ENCODE measurements at places on chromosomes 12 and 14. TPM values are rescaled to one million over a fixed set of nuclear protein-coding genes. Genes with fewer than 3 reads are reported as not detected.
A peak's percentile ranks its signal among the peaks of the same experiment; 100 is the strongest.

GRCh38 chr14:77310026-77310425 lies 10.7 kb downstream of the POMT2 start:
- peak; percentile 31 for DNase-seq

DNA sequence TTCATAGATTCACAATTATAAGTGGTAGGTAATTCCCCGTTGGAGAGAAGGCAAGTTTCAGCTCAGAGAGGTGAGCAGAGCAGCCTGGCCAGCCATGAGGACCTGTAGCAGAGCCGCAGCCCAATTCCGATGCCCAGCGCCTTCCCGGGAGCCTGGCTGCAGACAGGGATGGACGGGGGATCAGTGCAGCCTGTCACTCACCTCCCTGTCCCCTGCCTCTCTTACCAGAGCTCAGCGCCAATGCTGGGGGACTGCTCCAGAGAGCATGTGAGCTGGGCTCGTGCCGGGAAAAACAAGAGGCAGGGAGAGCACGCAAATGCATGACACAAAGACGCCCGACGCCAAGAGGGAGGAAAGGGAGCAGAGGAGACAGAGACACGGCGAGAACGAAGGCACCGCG lies 231.9 kb downstream of the BCL11B start:
- no peak for DNase-seq

GRCh38 chr14:90412058-90412457 lies 15.2 kb downstream of the CALM1 start:
- no peak for DNase-seq

GRCh38 chr12:131407221-131408035 lies 303.5 kb upstream of the SFSWAP start:
- DNase-seq: no peak

- DNase-seq: no peak
Measured at GRCh38 chr14:44449680-44450079, 57.4 kb downstream of the FSCB start.

- peak; percentile 80 for DNase-seq
Measured at GRCh38 chr14:53953002-53953827, 3.4 kb downstream of the BMP4 start.

DNA sequence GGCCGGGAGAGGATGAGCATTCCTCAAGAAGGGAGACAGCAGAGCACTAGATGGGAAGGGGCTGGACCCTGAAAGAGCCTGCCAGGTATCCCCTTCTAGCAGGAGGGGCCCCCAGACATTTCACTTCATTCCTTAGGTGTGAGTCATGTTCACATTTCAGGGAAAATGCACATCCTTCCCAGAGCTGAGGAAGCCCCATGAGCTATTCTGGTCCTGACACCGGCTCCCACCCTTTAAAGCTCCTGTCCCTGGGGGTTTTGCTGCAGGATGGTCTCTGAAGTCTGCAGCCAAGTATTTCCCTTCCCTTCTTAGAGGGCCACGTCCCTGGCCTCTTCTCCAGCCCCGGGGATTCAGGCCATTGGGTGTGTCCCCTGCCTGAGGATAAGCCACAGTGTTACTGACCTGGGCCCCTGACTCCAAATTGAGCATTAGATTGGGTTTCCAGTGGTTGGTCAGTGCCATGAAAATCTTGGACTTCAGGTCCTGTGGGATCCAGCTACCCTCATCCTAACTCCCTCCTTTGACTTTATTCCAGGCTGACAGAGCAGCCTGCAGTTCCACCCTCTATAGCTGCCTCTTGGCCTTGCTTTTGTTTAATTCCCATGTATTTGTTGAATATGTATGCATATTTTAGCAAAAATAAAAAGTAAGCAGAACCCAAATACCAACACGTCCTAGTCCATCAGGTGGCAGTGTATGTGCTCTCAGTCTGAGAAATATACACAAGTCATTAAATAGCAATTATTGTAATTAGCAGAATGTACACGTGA lies 267.1 kb downstream of the CACNA1C start:
- DNase-seq: no peak

- DNase-seq: no peak
Measured at GRCh38 chr12:101407049-101407435, 530 bp downstream of the ARL1 start.

GRCh38 chr12:116361414-116362223 lies 84.1 kb upstream of the MED13L start:
- no peak for DNase-seq

DNA sequence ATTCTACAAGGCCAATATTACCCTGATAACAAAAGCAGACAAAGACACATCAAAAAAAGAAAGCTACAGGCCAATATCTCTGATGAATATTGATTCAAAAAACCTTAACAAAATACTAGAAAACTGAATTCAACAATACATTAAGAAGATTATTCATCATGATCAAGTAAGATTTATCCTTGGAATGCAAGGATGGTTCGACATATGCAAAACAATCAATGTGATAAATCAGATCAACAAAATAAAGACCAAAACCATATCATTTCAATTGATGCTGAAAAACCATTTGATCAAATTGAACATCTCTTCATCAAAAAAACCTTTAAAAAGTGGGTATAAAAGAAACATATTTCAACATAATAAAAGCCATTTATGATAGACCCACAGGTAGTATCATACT lies 117.3 kb downstream of the CPNE8 start:
- DNase-seq: no peak

- no peak for DNase-seq
Measured at GRCh38 chr14:33933386-33933933, 17.4 kb downstream of the EGLN3 start.

DNA sequence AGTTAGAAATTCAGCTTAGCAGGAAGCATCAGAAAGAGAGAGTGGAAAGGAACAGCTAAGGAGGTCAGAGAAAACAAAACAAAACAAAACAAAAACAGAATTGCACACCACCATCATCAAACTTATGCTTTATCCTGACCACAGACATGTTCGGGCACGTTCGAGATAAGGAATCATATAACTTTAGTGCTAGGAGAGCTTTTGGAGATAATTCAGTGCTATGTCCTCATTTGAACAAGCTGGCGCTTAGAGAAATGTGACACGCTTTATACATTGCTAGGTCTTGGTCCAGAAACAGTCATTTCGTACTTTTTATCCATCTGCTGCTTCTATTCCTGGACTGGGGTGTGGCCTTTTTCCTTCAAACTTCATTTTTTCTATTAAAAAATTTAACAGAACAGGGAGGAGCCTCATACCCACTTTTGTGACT lies 213.1 kb downstream of the PTPRO start:
- DNase-seq: no peak

DNA sequence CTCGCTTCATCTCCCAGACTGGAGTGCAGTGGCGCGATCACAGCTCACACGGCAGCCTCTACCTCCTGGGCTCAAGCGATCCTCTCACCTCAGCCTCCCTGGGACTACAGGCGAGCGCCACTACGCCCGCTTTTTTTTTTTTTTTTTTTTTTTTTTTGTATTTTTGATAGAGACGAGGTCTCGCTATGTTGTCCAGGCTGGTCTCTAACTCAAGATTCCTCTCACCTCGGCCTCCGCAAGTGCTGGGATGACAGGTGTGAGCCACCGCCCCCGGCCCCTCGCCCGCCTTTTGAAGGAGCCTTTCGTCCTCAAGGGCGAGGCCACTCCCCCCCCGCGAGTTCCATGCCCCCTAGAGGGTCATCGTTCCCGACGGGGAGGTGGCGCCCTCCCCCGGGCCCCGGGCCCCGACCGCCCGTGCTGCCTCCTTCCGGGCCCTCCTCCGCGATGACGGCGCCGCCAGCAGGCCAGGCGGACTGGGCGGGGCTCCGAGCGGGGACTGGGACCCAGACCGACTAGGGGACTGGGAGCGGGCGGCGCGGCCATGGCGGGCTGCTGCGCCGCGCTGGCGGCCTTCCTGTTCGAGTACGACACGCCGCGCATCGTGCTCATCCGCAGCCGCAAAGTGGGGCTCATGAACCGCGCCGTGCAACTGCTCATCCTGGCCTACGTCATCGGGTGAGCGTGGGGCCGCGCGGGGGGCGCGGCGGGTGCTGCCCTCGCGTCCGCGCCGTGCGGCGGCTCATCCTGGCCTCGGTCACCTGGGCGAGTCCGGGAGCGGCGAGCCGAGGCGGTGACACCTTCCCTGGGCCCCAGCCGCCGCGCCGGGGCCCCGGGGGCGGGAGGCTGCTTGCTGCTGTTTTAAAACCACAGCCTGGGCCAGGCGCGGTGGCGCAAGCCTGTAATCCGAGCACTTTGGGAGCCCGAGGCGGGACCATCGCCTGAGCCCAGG lies at the start of gene P2RX4:
Gene P2RX4 (plus strand): TSS at position 506 of the 949 bp plus-strand sequence. CDS start 36 bp downstream, at position 542.
- peak; percentile 63 for DNase-seq

DNA sequence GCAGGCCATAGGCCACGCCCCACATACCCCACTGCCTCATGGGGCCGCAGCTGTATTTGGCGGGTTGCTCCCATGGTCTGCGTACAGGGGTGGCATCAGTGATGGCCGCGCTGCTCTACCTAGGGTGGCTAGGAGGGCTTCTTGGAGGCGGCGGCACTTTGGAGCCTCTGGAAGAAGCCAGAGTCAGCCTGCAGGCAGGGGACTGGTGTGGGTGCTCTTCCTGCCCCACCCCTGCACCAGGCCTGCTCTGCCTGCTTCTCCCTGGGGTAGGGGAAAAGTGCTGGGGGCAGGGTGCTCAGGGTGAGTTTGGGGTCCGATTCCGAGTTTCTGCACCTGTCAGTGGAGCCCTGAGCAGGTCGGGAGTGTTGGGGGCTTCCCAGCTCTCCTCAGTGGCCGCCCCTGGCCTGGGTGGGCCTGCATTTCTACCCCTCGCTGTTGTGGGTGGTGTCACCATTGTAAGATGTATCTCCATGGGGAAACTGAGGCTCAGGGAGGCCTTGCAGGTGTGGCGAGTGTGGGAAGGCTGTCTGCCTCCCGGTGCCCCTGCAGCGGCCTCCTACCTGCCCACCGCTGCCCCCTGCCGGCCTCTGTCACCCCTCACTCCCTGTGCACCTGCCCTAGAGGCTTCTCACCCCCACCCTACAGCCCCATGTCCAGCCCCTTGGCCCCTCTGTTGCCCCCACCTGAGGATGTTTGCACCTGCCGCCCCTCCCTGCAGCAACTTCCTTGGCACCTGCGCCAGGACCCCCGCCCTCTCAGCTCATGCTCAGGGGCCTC lies 5.5 kb downstream of the CEP170B start:
- no peak for DNase-seq

- DNase-seq: peak; percentile 18
Measured at GRCh38 chr14:69048456-69048855, 69.4 kb upstream of the ACTN1 start.

DNA sequence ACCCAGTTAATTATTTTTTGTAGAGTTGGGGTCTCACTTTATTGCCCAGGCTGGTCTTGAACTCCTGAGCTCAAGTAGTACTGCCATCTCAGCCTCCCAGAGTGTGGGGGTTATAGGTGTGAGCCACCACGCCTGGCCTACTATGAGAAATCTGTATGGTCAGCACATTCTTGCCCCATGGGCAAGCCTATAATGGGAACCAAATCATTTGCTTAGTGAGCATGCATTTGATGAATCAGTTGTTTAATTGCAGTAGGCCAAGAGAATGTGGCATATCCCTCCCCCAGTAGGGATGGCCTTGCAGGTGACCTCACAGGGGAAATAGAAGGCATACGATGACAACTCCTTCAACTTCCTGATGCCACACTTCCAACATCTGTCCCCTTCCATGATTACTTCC lies 122.7 kb downstream of the DIP2B start:
- no peak for DNase-seq

DNA sequence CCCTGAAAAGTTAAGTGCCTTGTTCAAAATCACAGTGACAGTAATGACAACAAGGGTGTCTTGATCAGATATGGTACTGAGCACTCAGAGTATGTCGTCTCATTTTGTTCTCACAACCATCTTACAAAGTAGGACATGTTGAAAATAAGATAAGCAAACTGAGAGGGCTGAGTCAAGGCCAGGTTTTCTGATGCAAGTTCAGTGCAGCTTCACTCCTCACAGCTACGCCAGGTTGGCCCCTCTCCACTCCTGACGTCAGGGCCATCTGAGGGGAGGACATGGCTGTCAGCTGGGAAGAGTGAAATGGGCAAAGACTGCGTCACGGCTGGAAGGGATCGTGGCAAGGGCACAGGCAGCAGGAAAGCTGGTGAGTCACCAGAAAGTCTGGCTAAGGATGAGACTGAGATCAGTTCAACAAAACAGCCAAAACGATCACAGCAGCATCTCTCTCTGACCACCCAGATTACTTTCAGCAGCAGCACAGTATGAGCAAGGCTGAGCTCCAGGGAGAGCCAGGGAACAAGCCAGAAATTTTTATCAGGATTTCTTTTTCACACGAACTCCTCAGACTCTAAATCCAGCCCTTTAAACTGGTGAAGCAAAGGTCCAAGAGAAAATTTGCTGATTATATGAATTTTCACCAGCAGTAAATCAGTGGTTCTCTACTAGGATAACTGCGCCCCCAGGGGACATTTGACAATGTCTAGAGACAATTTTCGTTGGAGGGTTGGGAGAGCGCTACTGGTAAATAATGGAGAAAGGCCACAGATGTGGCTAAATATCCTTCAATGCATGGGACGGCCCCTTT lies 297.9 kb upstream of the AMIGO2 start:
- DNase-seq: peak; percentile 99

DNA sequence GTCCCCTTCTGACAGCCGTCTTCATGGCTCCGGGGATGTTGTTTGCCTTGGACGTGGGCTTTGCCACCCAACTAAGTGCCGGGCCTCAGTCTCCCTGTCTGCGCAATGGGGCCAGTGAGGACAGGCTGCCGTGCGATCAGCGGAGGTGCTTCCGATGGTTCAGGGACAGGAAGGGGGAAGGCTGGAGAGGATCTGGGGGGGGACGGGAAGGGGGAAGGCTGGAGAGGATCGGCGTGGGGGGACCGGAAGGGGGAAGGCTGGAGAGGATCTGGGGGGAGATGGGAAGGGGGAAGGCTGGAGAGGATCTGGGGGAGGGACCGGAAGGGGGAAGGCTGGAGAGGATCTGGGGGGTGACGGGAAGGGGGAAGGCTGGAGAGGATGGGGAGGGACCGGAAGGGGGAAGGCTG lies 3.4 kb downstream of the MMP17 start:
- peak; percentile 92 for DNase-seq

GRCh38 chr14:24422694-24423601 lies 6.5 kb downstream of the CBLN3 start:
- no peak for DNase-seq

- DNase-seq: no peak
Measured at GRCh38 chr12:75959060-75959459, 72.5 kb downstream of the PHLDA1 start.

- no peak for DNase-seq
Measured at GRCh38 chr14:25518364-25518763, 468.4 kb upstream of the STXBP6 start.

GRCh38 chr14:23588884-23589598 lies 10.5 kb upstream of the JPH4 start:
- DNase-seq: peak; percentile 80

The CELA1 gene
- not detected for polyA plus RNA-seq

The FERMT2 gene
- 176 TPM for polyA plus RNA-seq

The ZBTB42 gene
- polyA plus RNA-seq: 1.1 TPM

The TFCP2 gene
- 23.0 TPM for polyA plus RNA-seq

The SLC22A17 gene
- polyA plus RNA-seq: 3.9 TPM

The TAS2R9 gene
- not detected for polyA plus RNA-seq

The PTHLH gene
- polyA plus RNA-seq: 1.1 TPM

The KCNC2 gene
- not detected for polyA plus RNA-seq

The KRT72 gene
- polyA plus RNA-seq: not detected

The IL26 gene
- 0.07 TPM for polyA plus RNA-seq

The LALBA gene
- not detected for polyA plus RNA-seq

The GPRC5A gene
- 46.8 TPM for polyA plus RNA-seq

The AQP6 gene
- polyA plus RNA-seq: not detected

The ITGB7 gene
- 0.15 TPM for polyA plus RNA-seq

Data from fibroblast of lung (primary cell).